ENCODE measurements at places on chromosomes 6 and 20. TPM values are rescaled to one million over a fixed set of nuclear protein-coding genes. Genes with fewer than 3 reads are reported as not detected.

Gene CLPSL1
- total RNA-seq: not detected

Gene LY6G6C
- total RNA-seq: not detected

DNA sequence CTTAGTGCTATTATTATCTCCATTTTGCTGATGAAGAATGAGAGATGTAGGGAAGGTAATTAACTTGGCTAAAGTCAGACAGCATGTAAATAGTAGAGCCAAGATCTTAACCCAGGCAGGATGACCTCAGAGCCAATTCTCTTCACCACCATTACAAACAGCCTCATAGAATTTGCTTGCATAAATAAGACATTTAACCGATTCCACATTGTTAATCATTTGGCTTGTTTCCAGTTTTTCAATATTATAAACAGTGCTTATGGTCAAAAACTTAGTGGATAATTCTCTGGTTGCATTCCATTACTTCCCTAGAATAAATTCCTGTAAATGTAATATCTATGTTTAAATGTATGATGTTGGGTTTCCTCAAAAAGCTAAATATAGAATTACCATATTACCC, 19.1 kb upstream of the PRDM1 start:
- H3K4me1 ChIP-seq: no peaks in the 10 kb centered on the region
- no peak overlapping the region for H3K27ac ChIP-seq
- no peak overlapping the region for H3K4me3 ChIP-seq
- H3K36me3 ChIP-seq: no peaks in the 10 kb centered on the region
- DNase-seq: no peak

DNA sequence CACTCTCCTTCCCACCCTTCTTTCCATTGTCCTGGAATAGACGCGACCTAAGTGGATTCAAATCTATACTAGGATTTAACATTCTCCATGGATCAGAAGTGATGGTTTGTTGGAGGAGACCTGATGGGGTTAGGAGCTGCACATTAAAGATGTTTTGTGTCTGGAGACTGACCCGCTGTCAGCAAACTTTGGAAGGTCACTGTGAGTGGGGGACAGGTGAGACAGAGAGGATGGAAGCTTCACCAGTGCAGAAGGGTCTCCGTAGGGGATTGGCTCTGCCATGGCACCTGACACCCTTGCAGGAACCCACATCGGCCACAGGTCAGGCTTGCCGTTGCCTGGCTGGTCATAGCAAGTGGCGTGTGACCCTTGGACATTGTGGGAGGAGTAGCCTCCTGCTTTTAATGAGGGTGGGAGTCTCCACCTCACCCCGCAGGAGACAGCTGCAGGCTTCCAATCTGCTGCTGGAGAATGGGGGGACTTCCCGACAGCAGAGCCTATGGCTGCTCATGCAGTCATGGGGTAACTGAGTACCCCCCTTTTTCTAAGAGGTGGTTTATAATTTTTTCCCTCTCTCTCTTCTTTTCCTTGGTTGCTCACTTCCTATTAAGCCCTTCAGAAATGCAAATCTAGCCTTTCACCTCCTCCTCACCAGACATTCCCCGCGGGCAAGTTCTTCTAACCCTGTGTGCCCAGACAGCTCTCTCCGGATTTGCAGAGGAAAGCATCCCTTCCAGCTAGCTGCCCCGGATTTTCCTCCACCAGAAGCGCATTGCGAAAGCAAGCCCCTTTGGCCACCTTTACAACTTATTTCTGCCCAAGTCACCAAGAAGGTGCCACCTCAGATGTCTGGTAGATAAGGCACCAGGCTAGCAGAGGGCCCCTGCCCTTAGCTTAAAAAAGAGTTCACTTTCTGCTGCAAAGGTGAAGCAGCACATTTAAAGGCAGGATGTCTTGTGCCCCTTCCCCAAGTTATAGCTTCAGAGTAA, 53.5 kb downstream of the DACT2 start:
- H3K4me3 ChIP-seq: no peak overlapping the region
- DNase-seq: no peak
- no peaks in the 10 kb centered on the region for H3K4me1 ChIP-seq
- H3K27ac ChIP-seq: no peak overlapping the region
- H3K27me3 ChIP-seq: no peaks in the 10 kb centered on the region

All from B cell (primary cell).